ENCODE measurements at places on chromosomes 4 and X.

- no peak for DNase-seq
These were observed 391.6 kb downstream of the ARHGAP24 start for GRCh38 chr4:85866508-85866907.

GRCh38 chr4:87327136-87327535 lies 4.5 kb upstream of the HSD17B13 start:
- DNase-seq = no peak

DNA sequence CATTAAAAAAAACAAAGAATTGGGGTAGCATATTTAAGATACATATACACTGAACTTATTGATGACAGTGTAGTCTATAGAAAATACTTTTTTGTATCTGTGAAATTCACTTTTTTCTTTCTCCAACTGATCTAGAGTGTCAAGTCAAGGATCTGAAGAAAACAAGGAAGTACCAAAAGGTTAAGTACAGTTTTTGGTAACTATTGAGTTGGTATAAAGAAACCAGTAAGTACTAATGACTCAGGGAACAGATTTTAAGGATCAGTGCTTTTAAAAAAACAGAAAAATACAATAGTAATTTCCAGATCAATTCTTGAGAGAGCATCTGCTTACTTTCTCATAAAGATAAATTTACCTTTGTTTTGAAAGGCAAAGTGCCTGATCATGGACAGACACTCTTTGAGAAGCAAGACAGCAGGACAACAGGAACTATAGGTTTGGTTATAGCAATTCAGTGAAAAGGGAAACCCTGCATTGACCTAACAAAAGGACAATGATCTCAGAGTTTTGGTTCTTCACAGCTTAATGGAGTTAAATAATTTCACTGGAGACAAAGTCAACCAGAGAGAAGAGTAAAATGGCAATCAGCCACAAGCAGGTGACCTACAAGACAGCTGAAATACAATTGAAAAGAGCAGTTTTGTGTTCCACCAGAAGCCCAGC lies 23.4 kb downstream of the TRMT10A start:
- DNase-seq = no peak

DNA sequence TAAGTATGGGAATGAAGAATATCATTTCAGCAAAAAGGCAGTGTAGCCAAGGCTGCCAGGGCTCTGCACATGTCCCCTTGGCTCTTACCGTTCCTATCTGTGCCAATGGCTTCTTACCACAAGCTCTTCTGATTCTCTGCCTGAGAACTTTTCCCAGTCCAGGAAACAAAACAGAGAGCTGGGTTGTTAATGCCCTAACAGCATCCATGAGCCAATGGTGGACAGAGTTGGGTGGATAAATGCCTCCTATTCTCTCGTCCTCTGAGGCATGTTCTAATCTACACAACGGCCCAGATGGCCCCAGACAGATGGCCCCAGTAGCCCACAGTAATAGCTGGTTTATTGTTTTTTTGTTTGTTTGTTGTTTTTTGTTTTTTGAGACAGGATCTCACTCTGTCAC lies 28.0 kb downstream of the SCD5 start:
- DNase-seq = no peak

GRCh38 chrX:154013614-154014360 lies 5.9 kb downstream of the IRAK1 start:
- no peak for DNase-seq

GRCh38 chr4:6694177-6694901 lies 661 bp downstream of the S100P start:
- no peak for DNase-seq

- DNase-seq = peak; percentile 77
These were observed 896.5 kb upstream of the PABPC4L start for GRCh38 chr4:135098061-135098460.

DNA sequence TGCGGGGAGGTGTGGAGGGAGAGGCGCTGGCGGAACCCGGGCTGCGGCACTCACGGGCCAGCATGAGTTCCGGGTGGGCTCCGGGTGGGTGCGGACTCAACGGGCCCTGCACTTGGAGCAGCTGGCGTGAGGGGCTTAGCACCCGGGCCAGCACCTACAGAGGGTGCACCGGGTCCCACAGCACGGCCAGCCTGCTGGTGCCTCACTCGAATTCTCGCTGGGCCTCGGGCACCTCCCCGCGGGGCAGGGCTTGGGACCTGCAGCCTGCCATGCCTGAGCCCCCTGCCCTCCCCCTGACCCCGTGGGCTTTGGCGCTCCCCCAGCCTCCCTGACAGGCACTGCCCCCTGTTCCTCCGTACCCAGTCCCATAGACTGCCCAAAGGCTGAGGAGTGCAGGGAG lies 10.8 kb upstream of the CAMK2D start:
- DNase-seq = no peak

GRCh38 chr4:23097251-23097650 lies 404.5 kb downstream of the GBA3 start:
- DNase-seq = peak; percentile 45

DNA sequence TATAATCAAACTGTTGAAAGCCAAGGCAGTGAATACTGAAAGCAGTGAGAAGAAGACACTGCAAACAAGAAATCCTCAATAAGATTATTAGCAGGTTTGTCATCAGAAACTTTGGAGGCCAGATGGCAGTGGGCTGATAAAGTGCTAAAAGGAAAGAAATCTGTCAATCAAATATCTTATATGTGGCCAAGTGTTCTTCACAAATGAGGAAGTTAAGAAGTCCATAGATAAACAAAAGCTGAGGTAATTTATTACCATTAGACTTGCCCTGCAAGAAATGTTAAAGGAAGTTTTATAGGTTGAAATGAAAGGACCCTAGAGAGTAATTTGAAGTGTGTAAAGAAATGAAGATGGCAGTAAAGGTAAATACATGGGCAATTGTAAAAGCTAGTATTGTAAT lies 586.6 kb downstream of the RAPGEF2 start:
- DNase-seq = no peak

- DNase-seq = no peak
These were observed 4.6 kb downstream of the PNMA5 start for GRCh38 chrX:152989292-152989658.

DNA sequence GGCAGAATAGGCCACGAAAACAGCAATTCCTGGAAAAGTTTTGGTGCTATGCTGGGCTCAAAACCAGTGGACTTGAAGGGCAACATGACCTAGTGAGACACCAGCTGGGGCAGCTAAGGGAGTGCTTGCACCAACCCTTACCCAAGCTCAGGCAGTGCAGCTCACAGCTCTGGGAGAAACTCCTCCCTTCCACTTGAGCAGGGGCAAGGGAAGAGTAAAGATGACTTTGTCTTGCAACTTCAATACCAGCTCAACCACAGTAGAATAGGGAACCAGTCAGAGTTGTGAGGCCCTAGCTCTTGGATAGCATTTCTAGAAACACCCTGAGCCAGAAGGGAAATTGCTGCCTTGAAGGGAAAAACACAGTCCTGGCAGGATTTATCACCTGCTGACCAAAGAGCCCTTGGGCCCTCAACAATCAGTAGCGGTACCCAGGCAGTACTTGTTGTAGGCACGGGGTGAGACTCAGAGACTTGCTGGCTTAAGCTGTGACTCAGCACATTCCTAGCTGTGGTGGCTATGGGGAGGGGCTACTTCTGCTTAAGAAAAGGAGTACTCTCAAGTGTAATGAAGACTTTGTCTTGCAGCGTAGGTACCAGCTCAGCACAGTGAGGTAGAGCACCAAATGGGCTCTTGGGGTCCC lies 19.7 kb upstream of the ABCG2 start:
- peak; percentile 95 for DNase-seq

- peak; percentile 43 for DNase-seq
These were observed at the start of gene GDI1 for GRCh38 chrX:154436983-154437752. Gene GDI1 (plus strand): TSS chrX:154437154. CDS start chrX:154437255, 101 bp downstream.

DNA sequence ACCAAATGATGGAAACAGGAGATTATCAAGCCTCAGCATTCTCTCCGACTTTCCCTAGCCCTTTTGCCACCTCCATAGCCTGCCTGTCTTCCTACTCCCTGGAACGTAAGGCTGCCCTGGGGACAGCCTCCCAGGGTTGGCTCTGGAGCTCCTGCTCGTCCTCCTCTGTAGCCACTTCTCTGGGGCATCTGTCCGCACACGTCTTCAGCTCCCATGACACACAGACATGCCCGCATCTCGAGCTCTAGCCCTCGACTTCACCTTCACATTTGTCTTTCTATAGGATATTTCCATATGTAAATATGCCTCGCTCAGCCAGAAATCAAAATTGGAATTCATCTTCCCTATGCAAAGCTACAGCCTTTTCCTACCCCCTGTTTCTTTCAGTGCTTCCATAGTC lies 67.7 kb downstream of the TSC22D3 start:
- DNase-seq = no peak

- peak; percentile 100 for DNase-seq
These were observed 314.1 kb downstream of the STK32B start for GRCh38 chr4:5365071-5366008.

DNA sequence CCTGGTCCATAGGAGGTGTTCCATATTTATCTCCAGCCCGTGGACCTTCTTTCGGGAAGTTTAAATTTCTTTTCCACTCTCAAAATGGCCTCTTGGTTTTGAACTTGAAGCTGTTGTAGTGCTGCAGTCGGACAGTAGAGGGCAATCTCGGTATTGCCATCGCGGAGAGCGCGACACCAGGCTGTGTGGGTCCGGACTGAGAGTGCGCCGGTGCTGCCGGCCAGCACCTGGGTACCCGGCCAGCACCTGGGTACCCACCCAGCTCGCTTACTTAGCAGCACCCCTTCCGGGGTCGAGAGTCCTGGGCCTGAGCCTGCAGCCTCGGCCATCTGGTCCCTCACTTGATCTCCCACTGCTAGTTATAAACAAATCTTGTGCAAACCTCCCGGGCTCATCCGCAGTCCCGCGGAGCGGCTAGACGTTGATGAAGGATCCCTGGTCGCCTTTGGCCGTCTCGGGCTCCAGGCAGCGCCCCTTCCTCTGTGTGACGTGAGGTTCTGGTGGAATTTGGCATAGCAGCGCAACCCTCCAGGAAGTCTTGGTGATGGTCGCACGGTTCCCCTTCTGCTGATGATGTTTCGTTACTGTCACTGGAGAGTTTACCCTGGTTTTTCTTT lies 18.0 kb downstream of the FAM9A start:
- DNase-seq = peak; percentile 39

GRCh38 chr4:40613456-40613855 lies 16.2 kb downstream of the RBM47 start:
- no peak for DNase-seq

DNA sequence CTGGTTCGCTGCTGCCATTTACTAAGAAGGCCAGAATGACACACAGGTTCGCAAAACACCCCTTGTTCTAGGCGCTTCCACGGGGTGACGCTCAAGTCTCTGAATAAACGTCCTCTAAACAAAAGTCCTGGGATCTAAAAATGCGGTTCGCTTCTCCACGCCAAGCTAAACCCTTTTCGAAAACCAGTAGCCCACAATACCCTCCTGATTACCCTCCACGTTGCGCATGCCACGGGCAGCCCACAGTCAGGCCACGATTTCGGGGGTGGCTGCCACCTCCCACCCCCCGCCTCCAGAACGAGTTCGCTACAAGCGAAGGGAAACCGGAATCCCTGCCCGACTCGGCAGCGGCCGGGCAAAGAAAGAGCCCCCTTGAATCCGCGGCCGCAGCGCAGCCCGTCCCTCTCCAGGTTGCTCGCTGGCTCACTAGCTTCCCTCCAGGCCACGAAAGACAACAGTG lies 423 bp downstream of the RPL39 start:
- peak; percentile 43 for DNase-seq

GRCh38 chr4:46844325-46844917 lies 64.6 kb downstream of the COX7B2 start:
- peak; percentile 56 for DNase-seq

GRCh38 chrX:97117572-97117971 lies 233.9 kb downstream of the RPA4 start:
- no peak for DNase-seq

DNA sequence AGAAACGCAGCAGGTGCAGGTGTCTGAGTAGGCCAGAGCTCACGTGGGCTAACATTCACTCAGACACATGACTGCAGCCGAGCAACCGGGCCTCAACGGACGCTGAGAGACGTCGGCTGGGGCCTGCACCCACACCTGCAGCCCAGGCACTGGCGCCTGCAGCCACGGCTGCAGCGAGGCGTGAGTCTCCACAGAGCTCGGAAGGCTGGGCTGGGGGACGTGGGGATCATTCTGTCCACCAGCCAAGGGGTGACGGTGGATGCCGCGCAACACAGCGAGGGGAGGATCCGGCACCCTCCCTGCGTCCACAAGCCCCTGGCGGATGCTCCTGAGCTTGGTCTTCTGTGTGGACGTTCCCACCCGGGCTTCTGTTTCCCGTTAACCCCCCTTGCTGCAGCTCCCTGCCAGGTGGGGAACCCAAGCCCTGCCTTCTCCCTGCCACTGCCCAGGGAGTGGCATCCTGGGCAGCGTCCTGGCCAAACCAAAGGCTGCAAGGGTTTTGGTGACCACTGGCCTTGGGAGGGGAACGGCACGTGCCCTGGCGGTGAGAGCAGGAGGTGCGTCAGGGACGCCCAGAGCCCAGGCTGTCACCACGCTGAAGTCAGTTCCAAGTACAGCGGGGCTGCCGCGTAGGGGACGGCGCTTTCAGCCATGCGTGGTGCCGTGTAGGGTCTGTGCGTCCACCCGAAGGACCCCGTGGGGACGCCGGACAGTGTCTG lies 16.3 kb downstream of the PPP2R3B start:
- no peak for DNase-seq

GRCh38 chr4:15636818-15637217 lies 18.3 kb downstream of the FBXL5 start:
- DNase-seq = peak; percentile 81

DNA sequence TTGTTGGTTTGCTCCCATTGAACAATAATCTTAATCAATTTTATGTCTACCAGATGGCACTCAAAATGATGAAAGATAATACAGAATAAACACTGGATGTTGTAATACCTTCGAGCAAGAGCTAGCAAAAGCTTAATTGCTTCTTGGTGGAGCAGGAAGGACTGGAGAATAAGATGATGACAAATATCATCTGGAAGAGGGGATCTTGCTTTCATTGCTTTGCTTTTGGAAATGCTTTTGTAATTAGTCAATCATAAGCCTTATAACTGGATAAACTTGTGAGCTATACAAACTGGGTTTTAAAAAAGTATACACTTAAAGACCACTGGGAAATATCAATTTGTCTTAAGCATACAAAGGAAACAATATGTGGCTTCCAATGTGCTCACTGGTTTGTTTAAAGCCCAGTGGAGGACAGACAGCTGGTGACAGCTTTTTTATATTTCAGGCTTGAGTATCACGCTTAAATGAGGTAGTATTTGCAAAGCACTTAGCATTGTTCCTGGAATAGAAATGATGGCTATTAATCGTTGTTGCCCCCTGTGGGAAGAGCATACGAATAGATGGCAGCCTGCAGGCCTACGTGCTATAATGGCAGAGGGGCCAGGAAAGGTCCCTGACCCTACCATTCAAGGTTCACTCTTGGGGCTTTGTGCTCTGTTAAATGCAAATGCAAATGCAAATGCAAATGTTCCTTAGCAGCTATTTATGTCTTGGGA lies 61.2 kb downstream of the TMEM150C start:
- peak; percentile 35 for DNase-seq

DNA sequence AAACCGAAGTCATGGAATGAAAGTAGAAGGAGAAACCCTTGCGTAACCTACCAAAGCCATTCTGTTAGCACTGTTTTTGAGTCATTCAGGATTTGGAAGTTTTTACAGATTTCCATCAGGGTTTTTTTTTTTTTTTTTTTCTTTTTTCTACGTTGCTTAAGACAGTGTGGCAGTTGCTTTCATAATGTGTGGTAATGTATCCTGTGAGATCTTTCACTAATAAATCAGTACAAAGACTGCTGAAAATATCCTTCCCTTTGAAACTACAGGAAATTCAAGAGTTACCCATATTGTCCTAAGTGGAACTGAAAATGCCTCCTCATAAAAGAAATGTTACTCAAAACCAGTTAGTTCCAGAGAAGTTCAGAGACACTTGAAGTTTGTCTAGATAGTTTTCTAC lies 137.8 kb downstream of the RAPGEF2 start:
- DNase-seq = no peak

- no peak for DNase-seq
These were observed 28.2 kb downstream of the HTT-AS start for GRCh38 chr4:3046162-3046561.

- no peak for DNase-seq
These were observed 47.8 kb upstream of the DDX53 start for GRCh38 chrX:22952010-22952409.

Measured in epithelial cell of esophagus (primary cell).